ENCODE measurements at places on chromosomes 6 and 20.
A peak's percentile ranks its signal among the peaks of the same experiment; 100 is the strongest.

DNA sequence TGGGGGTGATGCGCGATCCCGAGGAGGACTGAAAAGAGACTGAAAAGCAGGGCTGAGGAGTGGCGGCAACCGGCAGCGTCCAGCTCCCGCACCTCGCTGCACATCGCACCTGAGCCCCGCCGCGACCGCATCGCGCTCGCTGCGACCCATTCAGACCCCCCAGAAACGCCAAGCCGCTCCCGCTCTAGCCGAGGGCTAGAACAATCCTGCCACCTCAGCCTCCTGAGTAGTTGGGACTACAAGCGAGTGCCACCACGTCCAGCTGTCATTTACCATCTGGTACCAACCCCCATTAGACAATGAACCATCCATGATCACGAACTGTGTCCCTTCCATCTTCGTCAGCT, 33.2 kb downstream of the HLA-A start:
- no peak for DNase-seq

GRCh38 chr6:121582262-121582661, 146.8 kb downstream of the GJA1 start:
- DNase-seq: no peak

DNA sequence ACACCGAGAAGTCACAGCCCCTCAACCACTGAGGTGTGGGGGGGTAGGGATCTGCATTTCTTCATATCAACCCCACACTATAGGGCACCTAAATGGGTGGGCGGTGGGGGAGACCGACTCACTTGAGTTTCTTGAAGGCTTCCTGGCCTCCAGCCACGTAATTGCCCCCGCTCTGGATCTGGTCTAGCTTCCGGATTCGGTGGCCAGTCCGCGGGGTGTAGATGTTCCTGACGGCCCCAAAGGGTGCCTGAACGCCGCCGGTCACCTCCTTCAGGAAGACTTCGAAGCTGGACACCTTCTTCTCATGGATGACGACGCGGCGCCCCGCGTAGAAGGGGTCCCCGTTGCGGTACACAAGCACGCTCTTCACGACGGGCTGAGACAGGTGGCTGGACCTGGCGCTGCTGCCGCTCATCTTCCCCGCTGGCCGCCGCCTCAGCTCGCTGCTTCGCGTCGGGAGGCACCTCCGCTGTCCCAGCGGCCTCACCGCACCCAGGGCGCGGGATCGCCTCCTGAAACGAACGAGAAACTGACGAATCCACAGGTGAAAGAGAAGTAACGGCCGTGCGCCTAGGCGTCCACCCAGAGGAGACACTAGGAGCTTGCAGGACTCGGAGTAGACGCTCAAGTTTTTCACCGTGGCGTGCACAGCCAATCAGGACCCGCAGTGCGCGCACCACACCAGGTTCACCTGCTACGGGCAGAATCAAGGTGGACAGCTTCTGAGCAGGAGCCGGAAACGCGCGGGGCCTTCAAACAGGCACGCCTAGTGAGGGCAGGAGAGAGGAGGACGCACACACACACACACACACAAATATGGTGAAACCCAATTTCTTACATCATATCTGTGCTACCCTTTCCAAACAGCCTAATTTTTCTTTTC, at the start of gene DCDC2:
TSS of gene DCDC2 (minus strand) at position 724 of the 883 bp plus-strand sequence. CDS start at position 415, 309 bp downstream.
- no peak for DNase-seq

- no peak for DNase-seq
Measured at GRCh38 chr20:949717-950116, 33.6 kb upstream of the ANGPT4 start.

- no peak for DNase-seq
Measured at GRCh38 chr6:150651808-150652470, 52.3 kb downstream of the PLEKHG1 start.

- DNase-seq: peak; percentile 75
Measured at GRCh38 chr20:20549267-20549612, 163.2 kb downstream of the RALGAPA2 start.

DNA sequence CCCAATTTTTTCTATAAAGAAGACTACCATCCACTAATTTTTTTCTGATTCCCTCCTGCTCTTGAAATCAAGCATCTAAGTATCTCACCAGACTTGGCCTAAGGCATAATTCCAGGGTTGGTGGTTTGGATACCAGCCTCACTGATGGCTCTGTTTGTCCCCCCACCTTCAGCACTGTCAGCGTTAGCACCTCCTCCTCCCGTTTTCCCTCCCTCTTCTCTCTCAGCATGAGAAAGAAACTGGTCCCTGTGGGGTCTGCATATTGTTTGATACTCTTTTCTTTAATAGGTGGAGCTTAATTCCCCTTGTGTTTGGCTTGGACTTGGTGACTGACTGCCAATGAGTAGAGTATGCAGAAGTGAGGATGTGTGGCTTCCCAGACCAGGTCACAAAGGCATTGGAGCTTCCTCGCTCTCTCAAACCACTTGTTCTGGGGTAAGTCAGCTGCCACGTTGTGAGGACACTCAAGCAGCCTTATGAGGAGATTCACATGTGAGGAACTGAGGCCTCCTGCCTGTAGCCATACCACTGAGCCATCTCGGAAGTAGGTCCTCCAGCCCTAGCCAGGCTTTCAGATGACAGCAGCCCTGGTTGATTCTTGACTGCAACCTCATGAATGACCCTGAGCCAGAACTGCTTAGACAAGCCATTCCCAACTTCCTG, 65.2 kb downstream of the RIOK1 start:
- DNase-seq: no peak

GRCh38 chr20:54290636-54291035, 82.7 kb downstream of the PFDN4 start:
- no peak for DNase-seq

- no peak for DNase-seq
Measured at GRCh38 chr20:25042531-25043498, 15.1 kb downstream of the ACSS1 start.

DNA sequence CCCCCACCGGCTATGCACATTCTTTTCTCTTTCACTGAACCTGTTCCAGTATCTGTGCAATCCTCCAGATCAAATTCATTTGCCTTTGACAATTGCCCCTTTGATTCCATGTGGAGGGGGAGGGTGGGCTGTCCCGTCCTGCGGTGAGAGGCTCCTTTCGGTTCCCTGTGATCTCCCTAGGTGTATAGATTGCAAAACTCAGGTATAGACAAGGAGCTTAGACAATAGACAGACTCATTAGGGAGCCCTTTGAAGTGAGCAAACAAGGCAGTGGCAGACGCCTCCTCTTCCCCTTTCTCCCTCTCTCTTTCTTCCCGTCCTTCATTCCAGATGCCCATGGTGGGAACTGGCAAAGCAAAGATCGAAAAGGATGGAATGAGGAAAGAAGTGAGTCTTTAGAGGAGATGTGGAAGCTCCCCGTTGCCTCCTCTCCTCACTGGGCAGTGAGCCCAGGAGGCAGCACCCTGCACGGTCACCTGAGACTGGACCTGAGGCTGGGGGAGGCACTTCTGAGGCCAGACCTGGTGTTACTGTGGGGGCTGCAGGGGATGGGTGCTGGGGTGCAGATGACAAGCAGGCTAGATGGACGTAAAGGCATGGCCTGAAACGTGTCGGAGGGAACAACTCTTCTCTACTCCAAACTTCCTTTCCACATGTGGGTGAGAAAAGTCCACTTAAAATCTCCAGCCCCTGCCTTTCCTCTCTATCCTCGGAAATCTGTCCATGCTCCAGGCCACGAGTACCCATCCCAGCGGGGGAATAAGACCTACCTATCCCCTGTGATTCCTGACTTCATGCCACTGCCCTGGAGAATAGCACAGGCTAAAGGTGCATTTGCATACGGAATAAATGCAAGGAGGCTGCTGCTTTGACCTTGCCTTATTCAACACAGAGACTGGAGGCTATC, 256.6 kb upstream of the FOXQ1 start:
- DNase-seq: no peak

DNA sequence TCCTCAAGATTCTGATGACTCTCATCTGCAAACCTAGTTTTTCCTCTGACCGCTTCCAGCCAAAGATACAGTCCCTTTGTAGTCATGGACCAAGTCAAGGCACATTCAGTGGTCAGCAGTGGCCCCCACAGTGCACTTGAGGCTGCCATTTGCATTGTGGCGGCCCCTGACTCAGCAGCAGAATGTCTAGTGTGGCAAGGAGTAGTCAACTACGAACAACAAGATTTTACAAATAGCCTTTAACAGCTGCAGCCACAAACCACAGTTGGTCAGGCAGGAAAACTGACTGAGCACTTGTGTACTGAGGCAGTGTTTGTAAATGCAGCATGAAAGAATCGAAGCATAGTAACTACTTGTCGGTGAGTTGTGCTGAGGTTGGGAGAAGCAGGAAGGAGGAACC, 49.6 kb downstream of the SLC2A12 start:
- no peak for DNase-seq

- DNase-seq: peak; percentile 7
Measured at GRCh38 chr6:37576336-37576737, 76.6 kb upstream of the CCDC167 start.

- no peak for DNase-seq
Measured at GRCh38 chr6:43455531-43456428, at the start of gene DLK2. DLK2 (minus strand) TSS chr6:43455548; CDS start chr6:43454825, 723 bp downstream.

- DNase-seq: no peak
Measured at GRCh38 chr6:109093732-109094415, 772 bp downstream of the SESN1 start.

GRCh38 chr6:24513602-24514001, 18.8 kb downstream of the ALDH5A1 start:
- no peak for DNase-seq

GRCh38 chr6:27168108-27168507, 79.4 kb upstream of the PRSS16 start:
- DNase-seq: no peak

GRCh38 chr6:105835373-105835772, 250.8 kb upstream of the PRDM1 start:
- DNase-seq: no peak

DNA sequence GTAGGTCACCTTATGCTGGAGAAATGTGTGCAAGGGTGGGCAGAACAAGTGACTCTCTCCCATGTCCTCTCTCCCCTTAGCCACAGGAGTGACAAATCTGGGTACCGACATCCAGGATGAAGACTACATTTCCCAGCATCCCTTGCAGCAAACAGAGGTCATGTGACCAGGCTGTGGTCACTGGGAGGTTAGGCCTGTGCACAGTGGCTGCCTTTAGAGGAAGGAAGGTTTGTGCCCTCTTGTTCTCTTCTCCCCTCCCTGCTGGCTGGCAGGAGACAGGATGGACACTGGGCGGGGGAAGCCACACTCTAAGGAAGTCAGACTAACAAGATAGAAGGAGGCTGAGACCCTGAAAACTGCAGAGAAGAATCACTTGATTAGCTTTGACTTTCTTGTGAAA, 360.2 kb downstream of the PREX1 start:
- no peak for DNase-seq

DNA sequence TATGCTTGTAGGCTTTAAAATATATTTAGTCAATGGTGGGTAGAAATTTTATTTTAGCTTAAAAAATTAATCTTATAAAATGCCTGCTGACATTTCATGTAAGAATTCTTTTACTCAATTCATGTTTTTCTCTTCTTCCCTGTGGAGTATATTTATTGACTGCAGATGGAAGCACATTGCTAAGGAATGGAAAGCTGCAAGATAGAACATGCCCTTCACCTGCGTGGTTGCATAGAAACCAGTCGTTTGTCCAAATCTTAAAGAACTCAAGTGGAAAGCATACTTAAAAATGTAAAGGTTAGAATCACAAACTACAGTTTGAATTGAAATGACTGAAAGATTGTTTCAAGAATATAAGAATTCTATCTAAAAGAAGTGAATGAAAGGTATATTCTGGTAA, 30.7 kb downstream of the C6orf163 start:
- no peak for DNase-seq

DNA sequence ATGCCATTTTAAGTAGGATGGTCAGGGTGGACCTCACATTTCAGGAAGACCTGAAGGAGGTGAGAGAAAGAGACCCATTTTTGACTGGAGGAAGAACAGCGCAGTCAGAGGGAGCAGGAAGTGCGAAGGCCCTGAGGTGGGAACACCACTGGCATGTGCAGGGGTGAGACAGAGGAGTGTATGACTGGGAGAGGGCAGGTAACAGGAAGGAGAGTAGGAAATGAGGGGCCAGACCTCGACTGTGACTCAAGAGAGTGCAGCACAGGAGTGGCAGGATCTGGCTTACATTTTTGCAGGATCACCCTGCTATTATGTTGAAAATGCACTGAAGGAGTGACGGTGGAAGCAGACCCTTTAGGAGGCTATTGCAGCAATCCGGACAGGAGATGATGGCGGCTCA, 117.7 kb upstream of the CDYL start:
- no peak for DNase-seq

DNA sequence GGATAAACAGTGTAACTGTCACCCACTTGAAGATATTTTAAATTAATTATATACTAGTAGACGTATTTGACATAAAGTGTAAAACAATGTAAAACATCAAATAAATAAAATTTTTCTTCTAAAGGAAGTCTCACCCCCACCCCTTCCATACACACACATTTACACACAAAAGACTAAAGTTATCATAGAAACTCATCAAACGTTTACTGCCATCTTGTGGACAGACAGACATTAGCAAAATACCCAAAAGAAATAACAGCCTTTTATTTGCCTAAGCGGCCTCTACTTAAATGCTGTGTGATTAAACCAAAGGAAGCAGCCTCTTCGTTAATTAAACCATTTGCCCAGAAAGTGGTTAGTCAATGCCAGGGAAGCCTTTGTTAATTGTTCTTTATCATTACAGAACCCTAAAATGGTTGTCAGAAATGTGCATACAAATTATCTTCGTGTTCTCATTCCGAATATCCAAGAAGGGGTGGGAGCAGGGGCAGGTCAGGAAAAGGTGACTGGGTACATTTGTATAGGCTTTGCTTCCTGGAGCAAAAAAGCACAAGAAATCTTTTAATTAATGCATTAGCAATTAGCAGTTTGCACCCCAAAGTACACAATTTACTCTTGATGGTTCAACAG, 176.2 kb upstream of the SASH1 start:
- DNase-seq: peak; percentile 10

DNA sequence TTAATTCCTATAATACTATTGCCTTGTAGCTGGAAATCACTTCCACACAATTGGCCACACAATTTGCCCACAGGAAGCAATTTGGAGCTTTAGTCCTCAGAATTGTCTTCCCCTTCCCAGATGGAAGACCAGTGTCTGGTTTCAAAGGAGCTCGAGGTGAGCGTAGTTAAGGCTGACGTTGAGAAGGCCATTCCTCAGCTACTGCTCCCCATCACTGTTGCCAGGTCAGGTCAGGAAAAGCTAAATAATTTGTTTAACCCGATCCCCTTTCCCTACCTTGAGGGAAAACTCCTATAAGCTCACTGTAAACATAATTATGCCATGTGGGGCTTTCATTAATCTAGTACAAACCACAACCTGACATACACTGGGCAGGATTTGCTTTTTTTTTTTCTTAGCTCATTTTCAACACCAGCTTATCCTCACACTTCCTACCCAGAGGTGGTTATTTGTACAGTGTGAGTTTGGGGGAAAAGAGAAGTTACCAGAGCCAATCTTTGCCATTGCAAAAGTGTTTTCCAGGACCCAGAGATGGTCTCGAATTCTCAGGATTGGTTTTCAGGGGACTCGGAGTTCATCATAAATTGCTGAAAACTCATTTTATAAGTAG, 242.7 kb downstream of the CLIC5 start:
- DNase-seq: no peak

DNA sequence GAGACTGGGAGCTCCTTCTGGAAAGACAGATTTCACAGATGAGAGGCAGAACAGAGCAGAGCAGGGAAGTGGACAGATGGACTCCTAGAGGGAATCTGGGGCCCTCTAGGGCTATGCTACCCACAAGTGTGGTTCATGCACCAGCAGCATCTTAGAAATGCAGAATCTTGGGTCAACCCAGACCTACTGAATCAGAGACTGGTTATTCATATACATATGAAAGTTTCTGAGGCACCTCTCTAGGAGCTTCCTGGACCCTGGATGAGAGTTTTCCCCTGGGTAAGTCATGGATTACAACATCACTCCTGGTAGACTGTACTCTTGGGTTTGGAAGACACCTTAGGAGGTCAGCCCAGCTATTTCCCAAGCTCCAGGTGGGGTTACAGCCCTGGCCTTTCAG, 55.4 kb upstream of the SAYSD1 start:
- no peak for DNase-seq
